Natural killer cell (primary cell): ENCODE measurements at places on chromosomes 3 and 15. TPM values are rescaled to one million over a fixed set of nuclear protein-coding genes. Genes with fewer than 3 reads are reported as not detected.

- no peaks in the 10 kb centered on the region for H3K27me3 ChIP-seq
- H3K27ac ChIP-seq, result no peak overlapping the region
- no peak overlapping the region for H3K4me3 ChIP-seq
Measured at GRCh38 chr15:31463521-31464102, 137.0 kb downstream of the KLF13 start.

NR1I2 gene
- total RNA-seq, result 0.13 TPM

ERC2 gene
- not detected for total RNA-seq

GRCh38 chr15:75452865-75453702, 1.6 kb upstream of the SIN3A start:
- DNase-seq, result peak; percentile 46
- H3K4me1 ChIP-seq, result peaks cover 38% of the 10 kb centered on the region
- H3K27me3 ChIP-seq, result no peaks in the 10 kb centered on the region
- H3K36me3 ChIP-seq, result no peaks in the 10 kb centered on the region

DNA sequence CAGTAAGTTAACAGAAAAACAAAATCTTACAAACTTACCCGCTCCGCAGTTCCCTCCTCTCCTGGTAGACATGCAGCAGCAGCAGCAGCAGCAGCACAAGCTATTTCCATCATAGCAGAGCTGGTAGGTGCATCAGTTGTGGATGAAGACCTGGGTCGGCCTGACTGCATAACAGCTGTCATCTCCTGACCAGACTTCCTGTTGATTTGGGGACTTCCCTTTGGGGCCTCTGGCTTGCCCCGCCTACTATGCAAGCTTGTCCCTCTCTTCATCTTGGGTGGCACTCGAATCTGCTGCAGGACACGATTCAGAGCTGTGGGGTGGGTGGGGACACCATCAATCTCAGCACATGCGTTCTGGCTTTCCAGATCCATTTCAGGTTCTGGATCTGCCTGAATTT, 65.7 kb downstream of the TMCC1 start:
- H3K4me1 ChIP-seq, result peaks cover 8% of the 10 kb centered on the region
- no peak overlapping the region for H3K27ac ChIP-seq
- H3K36me3 ChIP-seq, result no peaks in the 10 kb centered on the region
